Activated T-cell treated with anti-CD3 and anti-CD28 coated beads, Interleukin-2, amount 50 U/mL, for 72 hours (primary cell): ENCODE measurements at places on chromosomes 6 and 20.

DNA sequence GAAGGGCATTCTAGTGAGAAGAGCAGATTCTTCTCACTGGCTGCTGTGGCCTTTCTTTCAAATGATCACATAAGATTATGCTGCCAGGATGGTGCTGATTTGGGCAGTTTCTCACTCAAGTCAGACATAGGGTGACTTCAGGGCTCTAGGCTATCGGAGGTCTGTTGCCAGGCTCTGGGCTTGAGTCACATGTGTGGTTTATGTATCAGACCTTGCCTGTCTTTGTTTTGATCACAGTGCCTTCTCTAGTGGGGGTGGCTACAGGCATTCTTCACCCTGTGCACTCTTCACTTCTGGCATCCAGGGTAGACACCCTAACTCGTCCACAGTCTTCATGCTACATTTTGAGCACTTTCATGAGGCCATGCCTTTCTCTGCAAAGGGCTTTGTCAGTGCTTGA lies 823.7 kb upstream of the MAN1A1 start:
- no peak for DNase-seq

GRCh38 chr20:3723284-3723683 lies 9.2 kb upstream of the HSPA12B start:
- DNase-seq, result no peak

DNA sequence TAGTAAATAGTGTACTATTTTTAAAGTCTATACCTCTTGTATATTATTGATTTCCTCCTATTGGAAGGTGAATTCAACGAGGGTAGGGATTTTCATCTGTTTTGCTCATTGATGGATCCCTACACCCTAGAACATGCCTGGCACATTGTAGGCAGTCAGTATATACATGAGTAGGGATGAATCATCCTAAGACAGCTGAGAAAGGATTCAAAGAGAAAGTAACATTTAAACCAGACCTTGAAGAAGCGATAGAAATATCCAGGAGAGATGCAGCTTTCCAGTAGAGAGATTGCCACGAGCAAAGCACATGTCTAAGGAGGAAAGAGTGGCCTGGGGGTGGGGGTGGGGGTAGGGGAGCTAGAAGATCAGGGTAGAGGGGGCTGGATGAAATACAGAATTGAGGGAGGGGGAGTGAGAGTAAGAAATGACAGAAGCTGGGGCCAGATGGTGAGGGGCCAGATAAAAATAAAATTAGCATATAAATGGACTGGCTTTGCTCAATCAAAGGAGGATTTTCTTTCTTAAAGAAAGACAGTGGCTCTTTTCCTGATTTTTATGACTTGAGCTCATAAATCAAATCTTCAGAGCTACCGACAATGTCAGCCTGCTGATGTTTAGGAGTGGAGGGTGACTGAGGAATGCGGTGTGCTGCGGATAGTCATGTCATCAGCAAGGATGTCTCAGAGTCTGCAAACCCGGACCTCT lies 168.2 kb downstream of the SAMD5 start:
- DNase-seq, result no peak

GRCh38 chr6:149166747-149167146 lies 150.8 kb upstream of the TAB2 start:
- no peak for DNase-seq

- DNase-seq, result no peak
Measured at GRCh38 chr20:7806831-7807230, 133.4 kb downstream of the HAO1 start.
